Hematopoietic multipotent progenitor cell treated with erythropoietin and hydrocortisone succinate and interleukin-3 and kit ligand, for 4 days (in vitro differentiated cells): ENCODE measurements at places on chromosomes 12 and 14.

- no peak for DNase-seq
Measured at GRCh38 chr14:94288610-94289465, 4.2 kb downstream of the SERPINA10 start.

GRCh38 chr14:92224358-92224954, 98.5 kb upstream of the SLC24A4 start:
- DNase-seq, result no peak

DNA sequence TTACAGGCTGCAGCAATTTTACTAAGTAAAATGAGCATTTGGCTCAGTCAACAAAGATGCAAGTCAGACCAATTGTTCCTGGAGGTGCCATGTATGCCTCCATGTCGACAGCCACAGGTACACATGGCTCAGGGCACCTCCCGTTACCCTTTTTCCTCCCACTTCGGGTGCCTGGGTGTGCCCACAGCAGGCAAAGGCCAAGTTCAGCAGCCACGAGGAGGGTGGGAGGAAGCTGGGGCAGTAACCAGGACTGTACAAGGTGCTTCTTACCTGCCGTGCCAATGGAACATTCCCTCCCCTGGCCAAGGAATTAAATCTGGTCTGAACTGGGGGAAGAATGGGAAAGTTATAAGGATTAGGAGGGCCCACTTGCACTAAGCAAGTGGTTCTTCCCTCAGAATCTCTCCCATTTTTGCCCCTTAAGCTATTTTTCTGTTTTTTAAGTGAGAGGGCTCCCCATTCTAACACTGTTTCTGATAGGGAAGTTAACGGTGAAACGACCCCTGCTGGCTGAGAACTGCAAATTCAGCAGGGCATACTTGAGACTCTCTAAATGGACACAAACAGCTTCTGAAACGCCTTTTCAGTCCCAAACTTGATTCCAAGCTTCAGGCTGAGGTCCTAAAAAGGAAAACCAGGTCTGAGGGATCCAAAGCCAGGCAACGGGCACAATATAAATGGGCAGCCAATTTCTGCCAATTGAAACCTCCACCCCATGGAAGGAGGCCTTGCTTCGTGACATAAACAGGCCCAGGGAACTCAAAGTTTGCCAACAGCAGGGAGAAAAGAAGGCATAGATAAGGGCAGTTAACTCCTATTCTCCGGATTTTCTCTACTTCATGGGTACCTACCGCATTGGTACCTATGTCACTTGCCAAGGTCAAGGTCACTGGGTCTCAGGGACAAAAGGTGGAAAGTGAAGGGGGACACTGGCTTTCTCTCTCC, 24.8 kb downstream of the CLECL1 start:
- peak; percentile 82 for DNase-seq

DNA sequence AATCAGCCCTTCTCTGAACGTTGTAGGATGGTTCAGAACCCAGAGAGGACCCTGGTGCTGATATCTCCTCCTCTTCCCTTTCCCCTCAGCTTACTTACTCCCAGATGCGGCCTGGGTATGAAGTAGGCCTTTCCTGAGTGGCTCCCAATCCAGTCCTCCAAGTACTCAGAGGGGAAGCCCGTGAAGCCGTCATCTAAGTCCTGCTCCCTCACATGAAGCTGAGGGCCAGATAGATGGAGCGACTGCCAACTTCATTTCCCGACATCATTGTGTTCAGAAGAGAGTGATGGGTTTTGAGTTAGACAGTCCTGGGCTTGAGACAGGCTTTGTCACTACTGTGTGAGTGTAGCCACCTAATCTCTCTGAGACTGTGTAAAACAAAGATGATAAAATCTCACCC, 2.7 kb downstream of the APOLD1 start:
- no peak for DNase-seq

DNA sequence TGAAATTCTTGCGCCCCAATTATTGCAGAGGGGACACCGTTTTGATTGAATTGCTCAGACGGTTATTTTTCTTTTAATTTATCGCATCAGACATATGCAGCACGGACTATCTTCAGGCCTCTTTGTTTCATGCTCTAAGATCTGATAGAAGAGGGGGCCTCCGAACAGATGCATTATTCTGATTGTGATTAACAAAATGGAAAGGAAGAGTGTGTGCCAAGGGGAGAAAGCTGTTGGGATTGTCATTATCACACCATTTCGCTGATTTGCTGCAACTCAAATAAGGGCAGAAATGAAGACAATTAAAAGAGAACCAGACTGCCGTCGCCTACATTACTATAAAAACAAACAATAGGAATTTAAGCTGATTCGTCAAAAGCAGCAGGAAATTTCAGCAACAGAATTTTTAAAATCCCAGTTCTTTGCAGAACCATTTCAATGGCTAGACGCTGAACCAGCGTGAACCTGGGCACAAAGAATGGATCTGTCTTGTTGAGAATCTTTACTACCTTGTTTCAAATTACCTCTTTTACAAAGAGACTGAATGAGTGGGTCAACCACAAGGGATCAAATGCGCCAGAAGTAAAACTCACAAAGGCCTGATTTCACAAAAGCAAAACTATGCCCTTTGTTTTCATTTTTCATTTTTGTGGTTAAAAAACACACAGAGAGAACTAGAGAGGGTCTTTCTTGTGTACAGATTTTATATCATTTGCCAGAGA, 30.6 kb downstream of the TMEM132D start:
- no peak for DNase-seq

GRCh38 chr12:68326716-68327115, 5.4 kb downstream of the MDM1 start:
- DNase-seq, result peak; percentile 35

DNA sequence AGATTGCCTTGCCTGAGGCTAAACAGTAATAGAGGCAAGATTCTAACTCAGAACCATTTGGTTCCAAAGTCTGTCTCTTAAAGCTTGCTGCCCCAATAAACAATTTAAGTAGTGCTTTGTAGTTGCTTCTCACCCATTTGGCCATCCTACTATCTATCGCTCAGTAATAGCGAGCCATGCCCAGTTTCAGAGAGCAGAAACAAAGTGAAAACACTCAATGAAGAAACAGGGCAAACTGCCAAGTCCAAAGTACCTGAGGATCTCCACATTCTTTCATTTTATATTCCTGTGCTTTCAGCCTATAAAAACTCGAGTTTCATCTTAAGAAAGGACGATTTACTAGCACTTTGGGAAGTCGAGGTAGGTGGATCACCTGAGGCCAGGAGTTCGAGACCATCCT, 103.3 kb upstream of the BBS10 start:
- no peak for DNase-seq
